ENCODE measurements at places on chromosomes 1 and 21.

DNA sequence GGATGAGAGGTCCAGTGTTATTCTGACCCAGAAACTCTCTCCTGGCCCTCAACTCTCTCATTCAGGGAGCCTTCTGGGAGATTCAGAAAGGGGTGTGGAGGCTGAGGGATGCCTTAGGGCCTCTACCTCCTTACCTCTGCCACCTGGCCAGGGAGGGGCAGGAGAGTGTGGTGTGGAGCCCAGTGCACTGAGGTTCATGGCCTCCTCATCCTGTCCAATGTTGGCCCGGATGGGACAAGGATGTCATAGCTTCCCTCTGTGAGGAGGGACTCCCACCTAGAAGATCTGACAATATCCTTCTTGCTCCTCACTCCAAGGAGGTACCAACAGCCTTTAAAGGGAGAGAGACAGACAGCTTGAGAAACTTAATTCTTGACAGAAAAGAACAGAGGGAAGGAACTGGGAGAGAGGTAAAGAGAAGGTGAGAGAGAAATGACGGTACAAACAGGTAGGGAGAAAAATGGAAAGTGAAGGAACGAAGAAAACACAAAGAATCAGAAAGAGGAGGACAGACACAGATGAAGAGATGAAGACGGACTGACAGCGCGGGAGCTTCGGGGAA is 779 bp downstream of the BEND5 start:
- DNase-seq = no peak

- no peak for DNase-seq
Measured at GRCh38 chr1:99658031-99658290, 12.0 kb downstream of the PALMD start.

- DNase-seq = no peak
Measured at GRCh38 chr1:97014426-97014825, 292.8 kb downstream of the PTBP2 start.

DNA sequence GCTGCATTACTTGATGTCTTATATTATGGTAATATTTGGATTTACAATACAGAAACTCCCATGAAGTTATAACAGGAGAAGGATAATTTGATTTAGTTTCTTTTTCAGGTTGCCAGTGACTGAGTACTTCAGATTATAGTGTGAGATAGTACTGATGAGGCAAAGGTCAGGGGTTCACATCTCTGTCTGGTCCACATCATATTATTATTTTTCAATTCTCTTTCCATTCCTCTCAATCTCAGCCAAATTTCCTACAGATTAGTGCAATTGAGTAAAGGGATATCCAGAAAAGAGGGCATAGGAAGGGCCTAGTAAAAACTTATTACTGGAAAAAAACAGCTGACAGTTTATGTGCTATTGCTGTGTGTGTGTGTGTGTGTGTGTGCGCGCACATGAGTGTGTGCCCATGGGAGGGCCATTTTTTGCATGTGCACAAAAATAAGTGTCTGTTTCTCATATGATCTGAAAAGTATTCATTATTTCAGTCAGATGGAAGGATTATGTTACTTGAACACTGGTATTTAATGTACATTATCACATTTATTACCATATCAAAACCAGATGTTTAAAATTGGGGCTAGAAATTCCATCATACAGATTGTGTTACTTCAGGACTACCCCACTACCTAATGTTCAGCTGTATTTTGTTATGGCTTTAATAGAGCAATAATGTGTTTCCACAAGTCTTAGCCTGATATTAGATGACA is 78.3 kb upstream of the KCNK2 start:
- DNase-seq = no peak

DNA sequence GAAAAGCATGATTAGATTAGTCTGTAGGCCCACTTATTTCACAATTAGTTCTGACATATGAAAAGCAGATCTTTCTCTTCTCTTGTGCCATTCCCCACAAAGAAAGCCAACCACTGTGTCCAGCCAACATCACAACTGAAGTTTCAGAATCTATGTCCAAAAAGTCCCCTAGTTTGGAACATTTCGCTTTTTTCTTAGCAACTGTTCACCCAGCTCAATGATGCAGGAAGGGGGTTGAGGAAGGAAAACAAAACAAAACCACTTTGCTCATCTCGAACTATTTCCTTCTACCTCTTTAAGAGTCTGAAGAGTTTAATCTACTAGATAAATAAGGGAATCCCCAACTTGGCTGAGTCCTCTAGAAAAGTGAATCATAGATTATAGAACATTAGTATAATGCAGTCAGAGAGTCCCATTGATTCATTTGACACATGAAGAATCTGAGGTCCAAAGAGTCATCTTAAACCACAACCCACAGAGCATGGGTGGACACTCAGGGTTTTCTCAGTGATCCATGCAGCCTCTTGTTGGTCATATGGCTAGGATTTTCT is 159.3 kb upstream of the SGIP1 start:
- peak; percentile 47 for DNase-seq

- no peak for DNase-seq
Measured at GRCh38 chr21:26909972-26910371, 56.9 kb downstream of the ADAMTS5 start.

DNA sequence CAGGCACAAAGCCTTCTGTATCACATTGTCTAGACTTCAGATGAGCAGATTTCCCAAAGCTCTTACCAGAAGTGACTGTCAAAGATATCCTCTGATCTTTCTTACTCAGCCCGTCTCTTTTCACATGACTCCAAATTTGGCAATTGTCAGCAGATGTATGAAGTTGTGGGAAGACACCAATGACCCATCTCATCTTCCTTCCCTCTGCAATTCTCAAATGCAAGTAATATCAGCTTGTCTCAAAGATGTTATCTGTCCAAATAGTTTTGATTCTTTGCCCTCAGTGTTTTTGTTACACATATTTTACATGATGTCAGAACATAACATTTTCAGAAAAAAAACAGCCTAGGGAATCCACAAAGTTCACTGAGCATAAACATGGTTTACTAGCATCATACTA is 45.1 kb upstream of the RGS2 start:
- DNase-seq = no peak

GRCh38 chr1:232227306-232227705 is 402.6 kb downstream of the SIPA1L2 start:
- no peak for DNase-seq

- no peak for DNase-seq
Measured at GRCh38 chr1:183912265-183912886, 107.5 kb downstream of the RGL1 start.

DNA sequence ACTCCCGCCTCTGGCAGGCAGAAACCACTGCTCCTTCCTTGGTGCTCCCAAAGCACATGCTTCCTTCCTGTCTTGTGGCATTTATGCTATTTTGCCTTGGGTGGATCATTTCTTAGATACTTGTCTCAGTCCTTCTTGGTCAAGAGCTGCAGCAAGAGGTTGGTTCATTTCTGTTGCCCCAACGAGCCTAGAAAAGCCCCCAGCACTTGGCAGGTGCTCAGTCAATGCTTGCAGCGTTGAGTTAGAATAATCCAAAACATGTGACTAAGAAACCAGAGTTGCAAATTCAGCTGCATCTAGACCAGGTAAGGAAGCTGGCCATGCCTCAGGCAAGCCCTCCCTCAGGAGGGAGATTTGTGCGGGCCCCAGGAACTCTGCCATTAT is 42.4 kb upstream of the TENT5C start:
- DNase-seq = no peak

- no peak for DNase-seq
Measured at GRCh38 chr1:245247356-245247755, 92.6 kb downstream of the KIF26B start.

DNA sequence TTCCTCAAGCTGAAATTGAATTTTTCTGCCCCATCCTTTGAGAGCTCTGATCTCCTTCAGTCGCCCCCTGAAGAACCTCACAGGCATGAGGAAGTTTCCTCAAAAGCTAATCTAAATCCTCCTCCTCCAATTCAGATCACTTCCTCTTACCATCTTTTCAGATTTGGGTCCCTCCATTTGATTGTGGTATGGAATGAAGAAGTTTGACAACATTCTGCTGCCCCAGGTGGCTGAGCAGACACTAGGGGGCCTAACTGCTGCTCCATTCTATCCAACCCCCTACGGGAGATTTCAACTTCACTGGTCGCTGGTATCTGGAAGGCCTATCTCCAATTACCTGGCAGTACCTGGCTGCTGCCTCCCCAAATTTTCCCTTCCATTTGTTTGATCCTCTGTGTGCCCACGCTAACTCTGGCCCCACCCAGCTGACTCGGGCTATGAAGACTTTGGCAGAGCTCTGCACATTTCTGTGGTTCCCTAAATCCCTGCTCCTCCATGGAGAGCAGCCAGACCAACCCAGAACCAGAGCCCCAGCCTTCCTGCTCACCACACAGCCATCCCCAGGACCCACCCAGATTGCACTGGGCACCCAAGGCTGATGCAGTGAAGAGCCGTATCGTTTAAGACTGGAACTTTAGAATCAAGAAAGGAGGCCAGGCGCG is 7.8 kb downstream of the IRF6 start:
- DNase-seq = no peak

- no peak for DNase-seq
Measured at GRCh38 chr1:221174330-221174993, 295.2 kb downstream of the HLX start.

DNA sequence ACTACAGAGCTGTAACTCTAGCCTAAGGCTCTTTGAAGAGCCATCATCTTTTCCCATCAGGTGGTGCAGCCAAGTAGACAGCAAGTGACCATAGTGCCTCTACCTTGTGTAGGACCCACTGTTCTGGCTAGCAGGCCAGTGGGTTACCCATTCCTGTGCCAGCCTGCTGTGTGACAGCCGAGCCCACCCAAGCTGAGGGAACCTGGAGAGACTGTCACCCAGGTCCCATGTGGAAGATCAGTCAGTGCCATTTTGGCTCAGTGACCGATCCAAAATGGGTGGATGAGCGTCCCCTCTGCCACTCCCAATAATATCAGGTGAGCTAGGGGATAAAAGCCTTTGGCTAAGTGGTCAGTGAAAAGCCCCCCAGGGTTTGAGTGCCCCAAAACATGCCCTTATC is 417.9 kb downstream of the MATN1 start:
- no peak for DNase-seq

DNA sequence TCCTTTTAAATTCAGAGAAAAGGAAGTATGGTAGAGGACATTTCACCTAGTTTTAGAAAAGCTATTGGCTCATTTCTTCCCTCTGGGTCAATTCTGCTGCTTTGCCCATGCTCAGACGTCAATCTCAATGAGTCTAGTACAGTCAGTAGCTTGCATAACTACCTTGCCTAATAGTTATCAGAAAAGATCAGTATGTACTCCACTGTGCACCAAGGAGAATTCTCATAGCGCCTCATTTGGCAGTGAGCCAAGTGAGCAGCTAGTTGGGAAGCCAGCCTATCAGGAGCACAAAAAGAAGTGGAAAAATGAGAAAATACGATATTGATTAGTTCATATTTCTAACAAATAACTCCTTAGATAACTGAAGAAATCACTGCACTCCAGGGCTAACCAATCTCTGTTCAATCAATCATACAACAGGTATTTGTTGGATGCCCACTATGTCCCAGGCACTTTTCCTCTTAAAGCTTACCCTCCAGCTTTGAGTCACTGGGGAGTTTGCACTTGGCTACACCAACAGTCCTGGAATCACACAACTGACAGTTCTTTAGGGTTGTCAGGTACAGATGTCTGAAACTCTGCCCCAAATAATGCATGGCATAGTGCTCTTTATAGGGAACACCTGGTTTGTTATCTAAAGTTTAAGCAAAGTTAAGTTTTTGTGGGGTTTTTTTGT is 50.2 kb downstream of the PRDX6 start:
- no peak for DNase-seq

GRCh38 chr1:182368358-182368757 is 23.2 kb downstream of the GLUL start:
- no peak for DNase-seq

DNA sequence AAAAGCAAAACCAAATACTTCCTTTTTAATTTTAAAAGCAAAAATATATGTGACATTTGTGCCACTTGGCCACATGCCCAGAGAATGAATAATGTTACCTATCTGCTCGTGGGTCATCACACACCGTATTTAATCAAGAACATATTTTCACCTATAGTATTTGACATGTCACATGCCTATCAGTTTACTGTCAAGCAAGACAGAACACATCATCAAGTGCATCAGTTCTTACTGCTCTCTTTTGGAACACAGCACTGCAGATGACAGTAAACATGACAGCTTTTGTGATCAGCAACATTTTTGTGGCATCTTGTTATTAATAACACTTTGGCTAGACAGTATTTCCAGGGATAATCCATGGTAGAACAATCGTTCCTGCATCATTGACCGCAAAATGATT is 134.4 kb downstream of the LRRC7 start:
- no peak for DNase-seq

- DNase-seq = no peak
Measured at GRCh38 chr21:14926186-14926585, 138.6 kb downstream of the NRIP1 start.

DNA sequence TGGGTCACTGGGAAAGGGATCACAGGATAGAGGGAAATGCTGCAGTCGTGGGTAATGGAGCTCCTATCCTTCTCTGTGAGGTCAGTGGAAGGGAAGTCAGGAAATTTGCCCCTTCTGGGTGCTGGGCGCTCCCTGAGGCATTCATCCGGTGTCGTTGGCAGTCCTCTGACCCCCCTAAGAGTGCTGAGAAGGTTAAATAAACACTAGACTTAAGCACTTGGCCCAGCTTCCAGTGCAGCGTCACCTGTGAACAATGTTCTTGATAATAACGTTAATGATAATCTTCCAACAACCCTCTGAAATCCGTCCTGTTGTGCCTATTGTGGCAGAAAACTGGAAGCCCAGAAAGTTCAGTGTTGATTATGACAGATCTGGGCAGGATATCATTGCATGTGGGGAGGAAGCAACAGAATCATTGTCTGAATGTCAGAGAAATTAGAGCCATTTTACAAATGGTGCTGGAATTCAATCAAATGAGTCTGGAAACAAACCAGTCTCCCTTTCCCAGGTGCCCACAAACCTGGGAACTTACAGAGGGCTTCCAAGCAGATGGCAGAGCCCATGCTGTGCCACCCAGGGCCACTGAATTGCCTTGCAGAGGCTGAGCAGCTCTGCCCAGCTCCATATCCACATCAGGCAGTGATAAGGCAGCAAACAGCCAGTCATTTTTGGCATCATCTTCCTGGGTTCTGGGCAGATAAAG is 216.8 kb downstream of the KAZN start:
- no peak for DNase-seq

- DNase-seq = peak; percentile 31
Measured at GRCh38 chr1:51564124-51564523, 45.1 kb upstream of the EPS15 start.

DNA sequence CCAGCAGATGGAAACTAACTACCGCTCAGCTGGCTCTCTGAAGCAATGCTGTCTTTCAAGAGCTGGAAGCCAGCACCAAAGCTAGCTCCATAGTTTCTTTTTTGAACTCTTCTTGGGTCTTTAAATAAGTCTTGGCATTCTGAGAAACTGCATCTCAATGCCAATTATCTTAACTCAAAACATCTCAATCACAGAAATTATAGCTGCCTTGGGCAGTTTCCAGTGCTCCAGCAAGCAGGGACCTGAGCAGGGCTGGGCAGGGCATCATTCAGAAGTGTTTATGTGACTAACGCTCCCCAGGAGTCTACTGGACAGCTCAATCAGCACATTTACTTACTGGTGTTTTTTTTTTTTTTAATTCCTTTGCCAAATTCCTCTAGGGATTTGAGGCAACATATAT is 18.3 kb upstream of the PADI4 start:
- no peak for DNase-seq

Data from activated CD4-positive, alpha-beta T cell treated with anti-CD3 and anti-CD28 coated beads, Interleukin-2, amount 50 U/mL, for 48 hours (primary cell).